B cell (primary cell): ENCODE measurements at places on chromosomes 6 and 20. TPM values are rescaled to one million over a fixed set of nuclear protein-coding genes. Genes with fewer than 3 reads are reported as not detected.
A peak's percentile ranks its signal among the peaks of the same experiment; 100 is the strongest.

TMEM200A gene
- total RNA-seq = 0.37 and 0.53 TPM in 2 replicates

ENPP5 gene
- total RNA-seq = 0.68 and 1.0 TPM in 2 replicates

MUCL3 gene
- not detected in 2 replicates for total RNA-seq

SLC32A1 gene
- total RNA-seq = not detected in 2 replicates

FNDC1 gene
- not detected in 2 replicates for total RNA-seq

C20orf173 gene
- not detected in 2 replicates for total RNA-seq

AVP gene
- total RNA-seq = 4.5 and 7.0 TPM in 2 replicates

GPX5 gene
- total RNA-seq = not detected in 2 replicates

RIPPLY2 gene
- total RNA-seq = not detected in 2 replicates

DNA sequence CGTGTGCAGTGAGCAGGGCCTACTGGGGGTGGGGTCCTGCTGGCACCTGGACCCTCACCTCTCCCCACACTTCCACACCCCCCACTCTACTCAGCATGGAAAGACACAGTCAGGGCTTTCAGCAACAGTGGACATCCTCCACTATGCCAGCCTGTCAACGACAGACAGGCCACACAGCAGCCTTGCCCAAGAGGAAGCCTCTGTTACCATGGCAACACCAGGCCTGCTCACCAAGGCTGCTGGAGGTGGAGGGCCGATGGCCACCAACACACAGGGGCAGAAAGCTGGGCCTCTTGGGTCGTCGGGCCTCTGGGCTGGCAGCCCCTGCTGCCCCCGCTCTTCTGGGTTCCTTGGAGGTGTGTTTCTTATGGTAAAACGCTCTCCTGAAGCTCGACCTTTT is 13.6 kb downstream of the BNIP5 start:
- no peak overlapping the region for H3K4me3 ChIP-seq
- no peaks in the 10 kb centered on the region for H3K36me3 ChIP-seq
- no peaks in the 10 kb centered on the region for H3K27me3 ChIP-seq
- no peak overlapping the region for H3K27ac ChIP-seq

- H3K27me3 ChIP-seq = no peaks in the 10 kb centered on the region
- no peaks in the 10 kb centered on the region for H3K4me1 ChIP-seq
- no peak for DNase-seq
These were observed 190.7 kb downstream of the PLCB1 start for GRCh38 chr20:8322662-8323217.

GRCh38 chr6:131875647-131876046 is 67.8 kb downstream of the ENPP1 start:
- H3K27ac ChIP-seq = no peak overlapping the region
- DNase-seq = no peak
- H3K27me3 ChIP-seq = no peaks in the 10 kb centered on the region
- H3K4me3 ChIP-seq = no peak overlapping the region
- no peaks in the 10 kb centered on the region for H3K4me1 ChIP-seq

GRCh38 chr6:163775313-163775712 is 360.8 kb downstream of the QKI start:
- no peaks in the 10 kb centered on the region for H3K36me3 ChIP-seq
- no peaks in the 10 kb centered on the region for H3K4me1 ChIP-seq
- H3K27me3 ChIP-seq = no peaks in the 10 kb centered on the region

DNA sequence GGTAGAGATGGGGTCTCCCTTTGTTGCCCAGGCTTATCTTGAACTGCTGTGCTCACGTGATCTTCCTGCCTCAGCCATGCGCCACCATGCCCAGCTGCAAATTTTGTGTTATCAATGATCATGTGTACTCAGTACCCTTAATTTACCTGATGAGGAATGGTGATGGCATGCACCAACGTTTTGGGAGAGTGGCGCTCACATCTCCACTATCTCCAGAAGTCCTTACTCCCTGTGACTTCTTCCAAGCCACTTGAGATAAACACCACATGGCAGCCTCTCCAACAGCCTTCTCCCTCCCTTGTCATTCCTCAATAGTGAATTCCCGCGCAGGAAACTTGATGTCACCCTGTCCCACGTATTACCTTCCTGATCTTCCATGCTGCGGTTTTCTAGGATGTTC is 58.1 kb downstream of the PSMG4 start:
- H3K27ac ChIP-seq = no peak overlapping the region
- H3K4me3 ChIP-seq = no peak overlapping the region
- H3K36me3 ChIP-seq = no peaks in the 10 kb centered on the region
- peaks cover 7% of the 10 kb centered on the region for H3K4me1 ChIP-seq

GRCh38 chr6:166645896-166646295 is 18.8 kb upstream of the RPS6KA2 start:
- no peak overlapping the region for H3K27ac ChIP-seq
- no peaks in the 10 kb centered on the region for H3K36me3 ChIP-seq
- H3K4me1 ChIP-seq = no peaks in the 10 kb centered on the region

GRCh38 chr6:138287144-138287955 is 69.1 kb upstream of the PBOV1 start:
- H3K27ac ChIP-seq = no peak overlapping the region
- peak; percentile 47 for DNase-seq
- H3K36me3 ChIP-seq = no peaks in the 10 kb centered on the region
- H3K27me3 ChIP-seq = no peaks in the 10 kb centered on the region
- H3K4me1 ChIP-seq = no peaks in the 10 kb centered on the region

- H3K27me3 ChIP-seq = no peaks in the 10 kb centered on the region
- H3K36me3 ChIP-seq = no peaks in the 10 kb centered on the region
- H3K27ac ChIP-seq = no peak overlapping the region
- H3K4me1 ChIP-seq = no peaks in the 10 kb centered on the region
- no peak overlapping the region for H3K4me3 ChIP-seq
These were observed 93.2 kb downstream of the NKAIN2 start for GRCh38 chr6:123896869-123897268.

GRCh38 chr6:21593927-21594415 is 420 bp downstream of the SOX4 start:
- no peaks in the 10 kb centered on the region for H3K36me3 ChIP-seq
- H3K27ac ChIP-seq = peak overlapping the region; percentile 62
- peak overlapping the region; percentile 66 for H3K4me3 ChIP-seq
- H3K4me1 ChIP-seq = peaks cover 35% of the 10 kb centered on the region

- H3K27me3 ChIP-seq = no peaks in the 10 kb centered on the region
- DNase-seq = no peak
- H3K27ac ChIP-seq = peak overlapping the region; percentile 88
- peaks cover 12% of the 10 kb centered on the region for H3K4me1 ChIP-seq
- H3K36me3 ChIP-seq = no peaks in the 10 kb centered on the region
These were observed 23.1 kb downstream of the VPS52 start for GRCh38 chr6:33248643-33248931.

DNA sequence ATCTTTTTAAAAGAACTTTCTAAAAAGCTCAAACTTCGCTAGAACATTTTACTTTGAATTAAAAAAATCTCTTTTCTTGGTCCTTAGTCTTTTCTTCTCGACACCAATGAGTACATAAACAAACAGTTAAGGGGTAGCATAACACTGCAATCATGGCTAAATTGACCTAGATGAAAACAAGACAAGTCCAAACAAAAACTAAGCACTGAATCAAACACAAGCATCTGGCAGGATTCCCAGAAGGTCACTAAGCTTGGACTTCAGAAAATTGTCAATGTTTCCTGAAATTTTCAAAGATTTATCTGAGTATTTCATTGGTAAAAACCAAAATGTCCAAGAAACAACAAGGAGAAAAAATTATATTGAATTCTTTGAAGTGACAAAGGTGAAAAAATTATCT is 5.0 kb downstream of the COL21A1 start:
- no peak overlapping the region for H3K4me3 ChIP-seq
- H3K4me1 ChIP-seq = no peaks in the 10 kb centered on the region
- no peaks in the 10 kb centered on the region for H3K36me3 ChIP-seq
- DNase-seq = no peak
- H3K27me3 ChIP-seq = no peaks in the 10 kb centered on the region
- no peak overlapping the region for H3K27ac ChIP-seq

DNA sequence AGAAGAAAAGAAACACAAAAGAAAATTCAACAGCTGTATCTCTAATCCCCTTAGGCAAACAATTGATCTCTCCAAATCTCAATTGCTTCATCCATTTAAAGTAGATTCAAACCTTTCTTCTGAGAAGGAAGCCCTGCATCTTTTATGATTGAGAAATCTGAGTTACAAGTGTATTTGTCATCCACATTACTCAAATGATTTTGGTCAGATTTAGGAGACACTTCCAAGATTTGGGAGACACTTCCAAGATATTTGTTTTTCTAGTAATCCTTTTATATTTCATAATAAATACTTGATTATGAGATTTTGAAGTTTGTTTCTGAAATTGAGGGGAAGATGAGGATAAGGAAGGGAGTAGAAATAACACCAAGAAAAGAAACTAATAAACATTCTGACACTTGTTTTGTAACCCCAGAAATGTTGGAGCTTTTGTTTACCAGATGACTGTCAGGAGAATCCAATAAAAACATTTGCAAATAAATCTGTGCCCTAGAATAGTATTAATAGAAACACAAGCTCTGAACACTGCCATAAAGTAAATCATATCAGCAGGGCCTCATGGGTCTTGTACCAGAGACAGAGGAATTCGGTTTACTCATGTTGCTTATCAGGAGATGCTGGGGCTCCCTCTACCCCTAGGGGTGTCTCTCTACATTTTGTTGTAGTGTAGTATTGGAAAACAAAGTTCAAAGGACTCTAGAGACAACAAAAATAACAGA is 314.3 kb upstream of the NT5E start:
- H3K4me3 ChIP-seq = no peak overlapping the region
- H3K27me3 ChIP-seq = no peaks in the 10 kb centered on the region
- H3K27ac ChIP-seq = no peak overlapping the region

- no peaks in the 10 kb centered on the region for H3K4me1 ChIP-seq
- DNase-seq = no peak
- H3K27me3 ChIP-seq = no peaks in the 10 kb centered on the region
- no peak overlapping the region for H3K27ac ChIP-seq
These were observed 227.5 kb upstream of the RAB32 start for GRCh38 chr6:146316175-146316495.

DNA sequence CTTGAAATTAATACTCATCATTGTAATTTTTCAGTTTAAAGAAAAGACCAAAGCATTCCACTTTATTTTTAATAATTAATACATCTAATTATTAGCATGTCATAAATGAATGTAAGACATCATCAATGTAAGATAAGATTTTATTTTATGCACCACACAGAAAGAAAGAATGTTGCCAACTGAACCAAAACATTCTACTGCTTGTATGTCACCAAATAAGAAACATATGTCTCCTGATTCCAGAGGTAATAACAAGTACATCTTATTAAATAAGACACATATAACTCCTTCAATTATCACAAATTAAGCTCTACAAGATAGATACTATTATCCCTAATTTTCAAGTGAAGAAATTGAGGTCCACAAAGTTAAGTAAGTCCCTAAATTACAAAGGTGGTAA is 189.5 kb downstream of the GMDS start:
- no peaks in the 10 kb centered on the region for H3K27me3 ChIP-seq
- no peaks in the 10 kb centered on the region for H3K36me3 ChIP-seq
- no peaks in the 10 kb centered on the region for H3K4me1 ChIP-seq
- H3K27ac ChIP-seq = no peak overlapping the region
- DNase-seq = no peak

DNA sequence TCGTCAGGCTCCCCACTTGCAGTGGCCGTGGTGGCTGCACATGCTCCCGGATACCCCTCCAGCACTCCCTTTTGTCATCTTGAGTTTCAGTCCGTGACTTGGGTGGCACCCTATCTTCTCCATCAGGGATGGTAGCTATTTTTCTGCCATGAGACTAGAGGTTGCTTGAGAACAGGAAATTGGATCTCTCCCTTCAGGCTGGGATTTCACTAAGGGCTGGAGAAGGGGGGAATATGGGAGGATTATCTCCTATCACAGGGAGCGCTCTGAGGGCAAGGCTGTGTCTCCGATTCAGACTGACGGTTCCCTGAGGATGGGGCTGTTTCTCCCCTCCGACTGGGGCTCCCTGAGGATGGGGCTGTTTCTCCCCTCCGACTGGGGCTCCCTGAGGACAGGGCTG is 123.1 kb downstream of the MRPL14 start:
- H3K4me1 ChIP-seq = peaks cover 23% of the 10 kb centered on the region
- no peak overlapping the region for H3K4me3 ChIP-seq
- no peaks in the 10 kb centered on the region for H3K27me3 ChIP-seq

GRCh38 chr6:146433881-146434731 is 109.5 kb upstream of the RAB32 start:
- DNase-seq = no peak
- H3K27ac ChIP-seq = no peak overlapping the region
- H3K4me3 ChIP-seq = no peak overlapping the region
- no peaks in the 10 kb centered on the region for H3K36me3 ChIP-seq
- peaks cover 4% of the 10 kb centered on the region for H3K27me3 ChIP-seq

DNA sequence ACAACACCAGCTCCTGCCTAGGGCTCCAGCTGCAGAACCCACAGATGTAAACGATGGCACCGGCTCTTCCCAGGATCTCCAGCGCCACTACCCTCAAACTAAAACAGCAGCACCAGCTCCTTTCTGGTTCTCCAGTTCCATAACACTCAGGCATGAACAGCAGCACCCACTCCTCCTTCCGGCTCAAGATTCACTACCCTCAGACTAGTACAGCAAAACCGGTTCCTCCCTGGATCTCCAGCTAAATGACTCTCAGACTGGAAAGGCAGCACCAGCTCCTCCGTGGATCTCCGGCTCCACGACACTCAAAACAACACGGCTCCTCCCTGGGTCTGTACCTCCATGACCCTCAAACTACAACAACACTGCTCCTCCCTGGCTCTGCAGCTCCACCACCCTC is 325.0 kb downstream of the PREX1 start:
- H3K27me3 ChIP-seq = no peaks in the 10 kb centered on the region
- H3K27ac ChIP-seq = no peak overlapping the region
- no peak for DNase-seq
- H3K4me1 ChIP-seq = no peaks in the 10 kb centered on the region

DNA sequence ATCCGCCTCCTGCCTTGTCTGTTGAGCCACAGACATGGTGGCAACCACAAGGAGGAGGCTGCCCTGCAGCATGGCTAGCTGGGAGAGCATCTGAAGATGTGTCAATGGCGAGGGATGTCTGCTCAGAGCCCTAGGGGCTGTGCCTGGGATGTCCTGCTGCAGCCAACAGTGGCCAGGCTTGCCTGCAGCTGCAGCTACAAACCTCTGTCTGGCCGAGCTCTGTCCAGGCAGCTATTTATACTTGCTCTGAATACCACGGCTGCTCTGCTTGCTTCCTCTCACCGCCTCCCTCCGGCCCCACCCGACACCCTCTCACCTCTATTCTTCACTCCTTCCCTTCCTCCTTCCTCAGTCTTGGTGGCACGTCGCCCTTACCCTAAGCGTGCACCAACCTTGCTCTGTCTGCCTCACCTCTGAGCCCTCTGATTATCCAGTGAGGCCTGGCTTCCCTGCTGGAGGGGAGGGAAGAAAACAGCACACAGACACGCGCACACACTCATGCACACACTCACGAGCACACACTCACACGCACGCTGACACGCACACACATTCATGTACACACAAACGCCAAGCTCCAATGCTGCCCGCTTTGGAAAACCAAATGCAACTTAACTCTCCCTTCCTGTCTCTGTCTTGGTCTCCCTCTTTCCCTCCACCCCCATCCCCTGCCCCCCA is at the start of gene ANGPT4:
ANGPT4 (minus strand) TSS at position 210 of the 675 bp plus-strand sequence; CDS start at position 90, 120 bp downstream.
- H3K4me3 ChIP-seq = no peak within 1 kb of the TSS
- no peaks in the 10 kb centered on the region for H3K27me3 ChIP-seq
- H3K36me3 ChIP-seq = no peaks in the 10 kb centered on the region
- H3K27ac ChIP-seq = no peak within 1 kb of the TSS

DNA sequence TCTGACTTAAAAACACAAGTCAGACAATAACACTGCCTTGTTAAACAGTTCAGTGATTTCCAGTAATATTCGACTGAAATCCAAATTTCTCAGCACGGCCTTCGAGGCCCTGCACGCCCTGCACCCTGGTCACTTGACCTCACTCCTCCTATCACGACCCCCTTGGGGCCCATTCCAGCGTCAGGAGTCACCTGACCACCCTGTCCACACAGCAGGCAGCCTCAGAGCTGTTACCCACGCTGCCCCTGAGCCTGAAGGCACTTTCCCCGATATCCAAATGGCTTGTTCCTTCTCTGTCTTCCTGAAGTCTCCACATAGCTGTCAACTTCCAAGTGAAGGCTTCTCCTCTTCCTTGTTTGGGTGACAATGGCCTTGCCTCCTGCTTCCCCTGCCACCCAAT is 33.1 kb upstream of the SMOC2 start:
- DNase-seq = no peak
- no peaks in the 10 kb centered on the region for H3K4me1 ChIP-seq
- H3K36me3 ChIP-seq = no peaks in the 10 kb centered on the region
- H3K27me3 ChIP-seq = no peaks in the 10 kb centered on the region
